ENCODE measurements at places on chromosomes 16 and 17. TPM values are rescaled to one million over a fixed set of nuclear protein-coding genes. Genes with fewer than 3 reads are reported as not detected.
A peak's percentile ranks its signal among the peaks of the same experiment; 100 is the strongest.

DNA sequence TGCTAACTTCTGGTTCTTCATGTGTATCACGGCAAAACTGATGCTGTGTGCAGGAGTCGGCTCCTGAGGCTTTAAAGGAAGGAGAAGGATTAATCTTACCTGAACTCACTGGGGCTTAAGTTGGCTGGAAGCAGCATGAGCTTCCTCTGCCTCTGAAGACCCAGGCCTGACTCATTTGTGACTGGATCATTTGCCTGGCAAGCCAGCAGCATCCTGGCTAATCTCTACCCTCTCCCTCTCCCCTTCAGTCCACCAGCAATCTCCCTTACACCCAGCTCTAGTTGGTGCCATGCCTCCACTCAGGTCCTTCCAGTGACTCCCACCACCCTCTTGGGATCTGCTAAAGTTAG lies 150.3 kb downstream of the IRX3 start:
- DNase-seq = peak; percentile 36

CACNG5 gene
- polyA plus RNA-seq = not detected

ABHD15 gene
- 3.8 TPM for polyA plus RNA-seq

MYH3 gene
- polyA plus RNA-seq = 0.65 TPM
